Activated CD4-positive, alpha-beta T cell treated with anti-CD3 and anti-CD28 coated beads, Interleukin-2, amount 10 ng/mL, durations not matched to agents 24 days and 14 days (primary cell): ENCODE measurements at places on chromosomes 11 and 22.

DNA sequence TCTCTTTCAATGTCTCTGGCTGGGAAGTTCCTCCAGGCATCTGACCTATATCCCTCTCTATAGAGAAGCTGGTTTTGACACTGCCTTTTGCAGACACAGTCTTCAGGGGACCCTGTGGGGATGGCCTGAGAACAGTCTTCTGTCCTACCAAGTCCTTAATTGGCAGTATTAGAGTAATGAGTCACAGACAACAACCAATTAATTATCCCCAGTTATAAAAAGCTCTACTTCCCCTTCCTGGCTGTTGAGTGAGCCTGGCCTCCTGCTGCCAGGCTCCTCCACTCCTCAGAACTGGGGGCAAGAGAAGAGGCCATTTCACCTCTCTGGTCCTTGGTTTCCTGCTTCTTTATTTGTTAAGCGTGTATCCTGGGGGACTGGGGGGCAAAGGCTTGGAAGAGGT lies 41.2 kb upstream of the KLHL35 start:
- no peaks in the 10 kb centered on the region for H3K36me3 ChIP-seq
- no peak overlapping the region for H3K27ac ChIP-seq
- peaks cover 2% of the 10 kb centered on the region for H3K27me3 ChIP-seq

- no peak for DNase-seq
- H3K4me3 ChIP-seq: no peak overlapping the region
- H3K36me3 ChIP-seq: peaks cover 15% of the 10 kb centered on the region
- H3K4me1 ChIP-seq: peaks cover 31% of the 10 kb centered on the region
- H3K27ac ChIP-seq: no peak overlapping the region
- H3K27me3 ChIP-seq: no peaks in the 10 kb centered on the region
Measured at GRCh38 chr11:65043881-65044501, 3.0 kb downstream of the SAC3D1 start.

GRCh38 chr11:86459002-86459385 lies 84.3 kb downstream of the CCDC81 start:
- no peak overlapping the region for H3K4me3 ChIP-seq
- H3K4me1 ChIP-seq: peaks cover 43% of the 10 kb centered on the region
- no peaks in the 10 kb centered on the region for H3K36me3 ChIP-seq
- H3K27me3 ChIP-seq: no peaks in the 10 kb centered on the region

GRCh38 chr11:102886999-102887398 lies 12.2 kb upstream of the MMP12 start:
- no peaks in the 10 kb centered on the region for H3K36me3 ChIP-seq
- no peak overlapping the region for H3K4me3 ChIP-seq
- no peak for DNase-seq
- H3K27ac ChIP-seq: no peak overlapping the region
- peaks cover 2% of the 10 kb centered on the region for H3K27me3 ChIP-seq

- DNase-seq: no peak
- H3K36me3 ChIP-seq: peaks cover 3% of the 10 kb centered on the region
- H3K4me3 ChIP-seq: no peak overlapping the region
- H3K4me1 ChIP-seq: peaks cover 7% of the 10 kb centered on the region
- H3K27ac ChIP-seq: no peak overlapping the region
Measured at GRCh38 chr11:702462-703461, 3.3 kb upstream of the EPS8L2 start.

DNA sequence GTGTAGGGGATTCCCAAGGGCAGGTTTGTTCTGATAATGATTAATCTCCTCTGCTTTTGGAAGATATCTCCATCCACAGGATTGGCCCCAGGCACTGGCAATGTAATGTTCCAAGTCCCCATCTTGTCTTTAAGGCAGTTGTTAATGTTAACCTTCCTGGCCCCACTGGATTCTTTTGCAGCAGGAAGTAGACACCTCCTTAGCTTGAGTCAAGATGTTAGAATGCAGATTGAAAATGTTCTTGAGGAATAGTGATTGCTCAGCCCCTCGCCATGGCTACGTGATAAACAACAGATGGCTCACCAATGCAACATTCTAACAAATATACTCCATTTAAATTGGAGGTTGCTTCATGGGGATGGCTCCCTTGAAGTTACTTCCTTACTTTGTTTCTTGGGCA lies 7.3 kb downstream of the HEPHL1 start:
- no peaks in the 10 kb centered on the region for H3K4me1 ChIP-seq
- no peaks in the 10 kb centered on the region for H3K27me3 ChIP-seq
- no peaks in the 10 kb centered on the region for H3K36me3 ChIP-seq
- H3K27ac ChIP-seq: no peak overlapping the region
- H3K4me3 ChIP-seq: no peak overlapping the region
- DNase-seq: no peak

DNA sequence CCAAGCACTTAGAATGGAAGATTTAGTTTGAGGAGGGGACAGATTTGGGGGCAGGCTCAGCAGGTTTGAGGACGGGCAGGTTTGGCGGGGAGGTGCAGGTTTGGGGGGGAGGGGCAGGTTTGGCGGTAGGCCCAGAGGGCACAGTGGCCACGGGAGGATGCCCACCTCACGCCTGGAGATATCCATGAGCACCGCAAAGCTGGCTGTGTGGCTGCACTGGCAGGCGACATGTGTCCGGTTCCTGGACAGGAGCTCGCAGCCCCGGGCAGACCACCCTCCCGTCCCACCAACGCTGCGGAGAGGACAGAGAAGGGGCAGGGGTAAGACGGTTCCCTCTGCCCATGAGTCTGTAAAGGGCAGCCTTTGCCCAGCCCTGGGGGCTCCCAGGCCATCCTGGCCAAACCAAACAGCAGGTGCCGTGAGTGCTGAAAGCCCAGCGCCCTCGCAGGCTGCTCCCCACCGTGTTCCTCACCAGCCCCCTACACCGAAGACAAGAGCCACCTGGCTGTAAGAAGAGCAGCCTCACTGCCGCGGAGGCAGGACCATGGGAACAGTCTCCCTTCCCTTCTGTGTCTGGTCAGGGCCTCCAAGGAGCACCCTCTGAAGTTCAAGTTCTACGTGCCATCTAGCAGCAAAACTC lies 43.0 kb downstream of the TRMU start:
- no peaks in the 10 kb centered on the region for H3K4me1 ChIP-seq
- H3K27me3 ChIP-seq: peaks cover 15% of the 10 kb centered on the region
- DNase-seq: no peak
- no peaks in the 10 kb centered on the region for H3K36me3 ChIP-seq
- no peak overlapping the region for H3K4me3 ChIP-seq

GRCh38 chr11:69156235-69156639 lies 502 bp downstream of the SMIM38 start:
- DNase-seq: no peak
- no peaks in the 10 kb centered on the region for H3K36me3 ChIP-seq
- no peaks in the 10 kb centered on the region for H3K27me3 ChIP-seq
- no peaks in the 10 kb centered on the region for H3K4me1 ChIP-seq
- H3K27ac ChIP-seq: no peak overlapping the region

GRCh38 chr11:3879216-3879966 lies 23.9 kb downstream of the STIM1 start:
- peaks cover 57% of the 10 kb centered on the region for H3K4me1 ChIP-seq
- no peak for DNase-seq
- H3K36me3 ChIP-seq: peaks cover 6% of the 10 kb centered on the region
- H3K27me3 ChIP-seq: no peaks in the 10 kb centered on the region

DNA sequence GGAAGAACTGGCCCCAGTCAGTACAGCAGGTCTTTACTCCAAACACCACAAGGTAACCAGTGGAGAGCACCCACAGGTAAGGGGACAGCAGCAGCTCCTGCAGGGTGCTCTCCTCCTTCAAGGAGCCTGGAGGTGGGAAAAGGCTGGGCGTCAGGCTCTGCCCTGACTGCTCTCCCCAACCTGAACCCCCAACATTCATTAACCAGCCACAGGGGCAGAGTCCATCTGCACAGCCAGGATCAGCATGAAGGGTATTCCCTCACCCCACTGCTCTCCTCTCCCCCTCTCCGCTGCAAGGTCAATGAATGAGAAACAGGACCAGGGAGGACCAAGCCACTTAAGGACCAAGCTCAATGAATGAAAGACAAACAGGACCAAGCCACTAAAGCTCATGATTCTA lies 3.7 kb downstream of the SLC37A4 start:
- no peaks in the 10 kb centered on the region for H3K27me3 ChIP-seq
- H3K27ac ChIP-seq: no peak overlapping the region
- peaks cover 39% of the 10 kb centered on the region for H3K4me1 ChIP-seq
- H3K4me3 ChIP-seq: no peak overlapping the region

GRCh38 chr11:569158-569885 lies 6.9 kb upstream of the PHRF1 start:
- peak overlapping the region; percentile 85 for H3K4me3 ChIP-seq
- H3K36me3 ChIP-seq: peaks cover 13% of the 10 kb centered on the region
- no peak for DNase-seq
- peak overlapping the region; percentile 81 for H3K27ac ChIP-seq

DNA sequence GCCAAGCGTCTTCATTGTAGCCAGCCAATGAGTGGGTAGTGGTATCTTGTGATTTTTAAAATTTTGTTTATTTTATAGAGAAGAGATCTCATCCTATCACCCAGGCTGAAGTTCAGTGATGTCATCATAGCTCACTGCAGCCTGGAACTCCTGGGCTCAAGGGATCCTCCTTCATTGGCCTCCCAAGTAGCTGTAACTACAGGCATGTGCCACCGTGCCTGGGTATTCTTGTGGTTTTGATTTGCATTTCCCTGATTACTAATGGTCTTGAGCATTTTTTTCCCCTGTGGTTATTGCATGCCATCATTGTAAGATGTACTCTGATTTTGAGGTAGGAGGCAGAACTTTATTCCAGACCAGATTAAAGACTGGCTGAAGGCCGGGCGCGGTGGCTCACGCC lies 2.4 kb upstream of the DENND6B start:
- peaks cover 3% of the 10 kb centered on the region for H3K36me3 ChIP-seq
- H3K27ac ChIP-seq: peak overlapping the region; percentile 51
- peaks cover 13% of the 10 kb centered on the region for H3K4me1 ChIP-seq
- H3K4me3 ChIP-seq: peak overlapping the region; percentile 15

DNA sequence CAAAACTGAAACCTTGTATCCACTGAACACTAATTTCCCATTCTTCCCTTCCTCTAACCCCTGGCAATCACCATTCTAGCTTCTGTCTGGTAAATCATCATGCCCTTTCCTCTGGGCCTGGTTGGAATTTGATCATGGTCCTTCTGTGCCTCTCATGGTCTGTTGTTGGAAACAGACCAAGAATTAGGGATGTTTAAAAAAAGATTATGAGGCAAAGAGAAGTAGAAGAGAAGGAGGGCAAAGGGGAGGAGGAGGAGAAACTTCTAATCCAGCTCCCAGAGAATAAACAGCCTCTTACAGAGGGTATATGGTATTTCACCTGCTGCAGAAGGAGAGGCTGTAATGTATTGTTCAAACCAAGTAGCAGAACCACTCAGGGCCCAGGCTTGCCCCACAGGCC lies 10.6 kb downstream of the BCO2 start:
- no peak overlapping the region for H3K4me3 ChIP-seq
- no peaks in the 10 kb centered on the region for H3K4me1 ChIP-seq
- no peak overlapping the region for H3K27ac ChIP-seq

GRCh38 chr11:107139396-107139795 lies 121.1 kb upstream of the GUCY1A2 start:
- H3K27me3 ChIP-seq: no peaks in the 10 kb centered on the region
- no peaks in the 10 kb centered on the region for H3K36me3 ChIP-seq
- no peak overlapping the region for H3K27ac ChIP-seq
- no peaks in the 10 kb centered on the region for H3K4me1 ChIP-seq
- DNase-seq: no peak

DNA sequence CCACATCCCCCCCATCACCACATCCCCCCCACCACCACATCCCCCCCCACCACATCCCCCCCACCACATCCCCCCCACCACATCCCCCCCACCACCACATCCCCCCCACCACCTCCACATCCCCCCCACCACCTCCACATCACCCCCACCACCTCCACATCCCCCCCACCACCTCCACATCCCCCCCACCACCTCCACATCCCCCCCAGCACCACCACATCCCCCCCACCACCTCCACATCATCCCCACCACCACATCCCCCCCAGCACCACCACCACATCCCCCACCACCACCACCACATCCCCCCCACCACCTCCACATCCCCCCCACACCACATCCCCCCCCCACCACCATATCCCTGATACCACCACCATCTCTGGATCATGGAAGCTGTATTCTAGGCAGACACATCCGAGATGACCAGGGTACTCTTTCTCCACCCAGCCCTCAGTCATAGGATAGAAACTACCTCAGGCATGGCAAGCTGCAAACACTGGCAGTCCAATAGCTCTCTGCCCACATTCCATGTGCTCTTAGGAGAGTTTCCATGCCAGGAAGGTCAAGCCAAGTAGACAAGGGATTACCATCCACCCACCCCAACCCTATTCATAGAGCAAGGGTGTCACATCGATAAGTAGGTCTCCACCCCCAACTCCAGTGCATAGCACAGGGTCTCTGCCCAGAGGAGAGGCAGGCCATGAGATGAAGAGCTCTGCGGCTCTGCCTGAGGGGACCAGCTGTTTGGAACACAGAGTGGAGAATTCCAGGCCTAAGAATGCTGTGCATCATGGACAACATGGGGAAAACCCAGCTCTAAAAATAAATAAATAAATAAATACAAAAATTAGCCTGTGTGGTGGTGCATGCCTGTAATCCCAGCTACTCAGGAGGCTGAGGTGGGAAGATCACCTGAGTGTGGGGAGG lies 33.0 kb upstream of the TEAD1 start:
- H3K27ac ChIP-seq: no peak overlapping the region
- H3K4me1 ChIP-seq: no peaks in the 10 kb centered on the region
- no peak overlapping the region for H3K4me3 ChIP-seq
- H3K36me3 ChIP-seq: no peaks in the 10 kb centered on the region
- no peaks in the 10 kb centered on the region for H3K27me3 ChIP-seq

DNA sequence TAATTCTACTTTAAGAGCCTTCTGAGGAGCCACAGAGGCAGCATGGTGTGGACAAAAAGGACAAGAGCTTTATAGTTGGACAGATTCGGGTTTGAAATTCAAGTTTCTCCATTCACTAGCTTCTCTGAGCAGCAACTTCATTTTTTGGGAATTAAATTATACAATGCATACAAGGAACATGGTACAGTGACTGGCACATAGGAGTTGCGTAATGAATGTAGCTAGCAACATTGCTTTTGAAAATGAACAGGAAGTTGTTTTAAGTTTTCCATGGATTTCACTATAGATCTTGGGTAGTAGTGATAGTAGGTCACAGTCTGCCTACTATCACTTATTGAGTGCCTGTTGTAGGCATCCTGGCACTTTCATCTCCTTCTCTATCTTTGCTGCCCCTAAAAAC lies 41.0 kb upstream of the BMAL1 start:
- peaks cover 2% of the 10 kb centered on the region for H3K4me1 ChIP-seq
- no peak overlapping the region for H3K4me3 ChIP-seq
- no peak overlapping the region for H3K27ac ChIP-seq
- H3K27me3 ChIP-seq: peaks cover 35% of the 10 kb centered on the region
- H3K36me3 ChIP-seq: no peaks in the 10 kb centered on the region
- no peak for DNase-seq

DNA sequence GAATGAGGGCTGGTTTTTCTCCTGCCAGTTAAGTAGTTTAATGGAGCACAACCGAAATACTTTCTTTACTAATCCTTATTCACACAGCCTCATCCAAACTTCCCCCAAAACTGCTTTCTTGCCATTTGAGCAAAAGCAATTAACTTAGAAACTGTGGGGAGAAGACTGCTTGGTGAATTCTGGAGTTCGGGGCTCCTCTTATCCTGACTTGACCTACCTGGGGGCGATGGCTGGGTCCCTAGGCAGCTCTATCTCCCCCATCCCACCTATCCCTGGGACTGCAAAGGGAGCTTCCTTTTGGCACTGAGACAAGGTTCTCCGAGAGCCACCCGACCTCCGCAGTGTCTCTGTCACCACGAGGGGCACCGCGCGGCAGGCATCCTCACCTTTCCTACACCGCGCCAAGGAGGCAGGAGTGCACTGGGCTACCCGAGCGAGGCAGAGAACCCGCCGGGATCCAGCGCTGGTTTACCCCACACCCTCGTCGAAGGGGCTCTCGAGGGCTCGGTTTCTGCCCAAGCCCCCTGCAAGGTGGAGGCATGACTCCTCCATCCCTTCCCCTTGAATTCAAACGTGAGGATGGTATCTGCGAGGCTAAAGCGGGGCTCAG lies 759 bp downstream of the DESI1 start:
- H3K36me3 ChIP-seq: peaks cover 44% of the 10 kb centered on the region
- H3K27ac ChIP-seq: peak overlapping the region; percentile 99
- peak overlapping the region; percentile 99 for H3K4me3 ChIP-seq
- H3K4me1 ChIP-seq: peaks cover 35% of the 10 kb centered on the region
